Left renal pelvis (tissue), 4 donors: ENCODE measurements at places on chromosomes 4 and X. TPM values are rescaled to one million over a fixed set of nuclear protein-coding genes. Genes with fewer than 3 reads are reported as not detected.

The CTAG2 gene
- polyA plus RNA-seq, result not detected

The RHOXF1 gene
- polyA plus RNA-seq, result not detected

The SMPX gene
- not detected for polyA plus RNA-seq

The CCDC120 gene
- polyA plus RNA-seq, result 9.5 TPM

The DCHS2 gene
- polyA plus RNA-seq, result 9.7 TPM

The TAF7L gene
- 0.85 TPM for polyA plus RNA-seq

The ACOT9 gene
- 42.7 TPM for polyA plus RNA-seq

The MTMR8 gene
- polyA plus RNA-seq, result 2.4 TPM

The UGT2B10 gene
- 0.20 TPM for polyA plus RNA-seq

The NOX1 gene
- 1.1 TPM for polyA plus RNA-seq
